ENCODE measurements at places on chromosomes 16 and 17.

DNA sequence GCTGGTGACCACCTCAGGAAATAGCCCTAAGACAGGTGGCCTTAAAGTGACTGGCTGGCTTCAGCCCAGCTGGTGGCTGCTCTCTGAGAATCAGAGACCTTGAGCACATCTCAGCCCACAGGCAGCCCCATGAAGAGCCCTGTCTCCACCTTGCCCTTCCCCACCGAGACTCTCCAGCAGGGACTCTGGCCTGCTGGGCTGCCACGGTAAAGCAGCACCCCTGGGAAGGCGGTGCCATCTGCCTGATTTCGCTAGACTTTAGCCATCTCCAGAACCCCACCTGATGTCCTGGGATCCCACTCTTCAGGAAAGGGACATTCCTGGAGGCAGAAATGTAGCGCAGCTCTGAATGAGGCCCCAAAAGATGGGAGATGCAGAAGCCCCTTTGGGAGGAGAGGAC, 45.2 kb upstream of the LGALS9 start:
- DNase-seq, result no peak

DNA sequence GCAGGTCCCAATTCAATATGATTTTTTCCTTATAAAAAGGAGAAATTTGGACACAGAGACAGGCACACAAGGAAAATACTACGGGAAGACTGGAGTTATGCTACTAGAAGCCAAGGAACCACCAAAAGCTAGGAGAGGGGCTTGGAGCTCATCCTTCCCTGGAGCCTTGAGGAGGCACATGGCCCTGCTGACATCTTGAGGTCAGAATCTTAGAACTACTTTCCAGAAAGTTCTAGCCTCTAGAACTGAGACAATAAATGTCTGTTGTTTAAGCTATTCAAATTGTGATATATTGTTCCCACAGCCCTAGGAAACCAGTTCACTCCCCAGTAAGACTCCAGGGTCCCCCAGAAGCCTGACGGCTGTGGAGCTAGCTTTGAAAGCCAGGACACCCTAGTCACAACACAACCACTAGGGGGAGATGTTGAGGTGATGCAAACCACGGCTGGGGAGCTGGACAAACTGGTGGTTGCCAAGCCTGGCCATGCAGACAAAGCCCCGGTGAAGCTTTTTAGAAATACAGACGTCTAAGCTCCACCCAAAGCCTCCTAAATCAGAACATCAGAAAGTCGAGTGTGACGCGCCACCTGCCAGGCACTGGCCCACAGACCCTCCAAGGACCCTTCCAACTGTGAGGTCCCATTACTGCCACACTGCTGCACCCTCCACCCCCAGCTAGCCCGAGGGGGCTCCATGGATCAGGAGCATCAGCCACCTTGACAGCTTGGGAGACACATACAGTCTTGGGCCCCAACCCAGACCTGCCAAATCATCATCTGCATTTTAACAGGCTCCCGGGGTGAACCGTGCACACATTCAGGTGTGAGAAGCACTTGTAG, 106.4 kb downstream of the SLC39A11 start:
- peak; percentile 12 for DNase-seq

- DNase-seq, result no peak
These were observed 7.3 kb downstream of the TRIM65 start for GRCh38 chr17:75889454-75889853.

DNA sequence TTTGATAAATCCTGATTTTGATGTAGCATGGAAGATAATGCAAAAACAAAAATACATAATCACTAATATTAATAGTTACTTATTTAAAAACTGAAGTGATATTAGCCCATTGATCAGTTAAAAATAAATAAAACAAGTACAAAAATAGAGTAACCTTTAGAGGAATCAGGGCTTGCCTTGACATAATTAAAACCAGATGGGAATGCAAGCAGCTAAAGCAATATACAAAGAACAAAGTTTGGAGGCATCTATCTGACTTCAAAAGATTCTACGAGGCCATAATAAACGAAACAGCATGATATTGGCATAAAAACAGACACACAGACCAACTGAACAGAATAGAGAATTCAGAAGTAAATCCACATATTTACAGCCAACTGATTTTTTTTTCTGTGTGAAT, 15.0 kb upstream of the HEATR3 start:
- no peak for DNase-seq

DNA sequence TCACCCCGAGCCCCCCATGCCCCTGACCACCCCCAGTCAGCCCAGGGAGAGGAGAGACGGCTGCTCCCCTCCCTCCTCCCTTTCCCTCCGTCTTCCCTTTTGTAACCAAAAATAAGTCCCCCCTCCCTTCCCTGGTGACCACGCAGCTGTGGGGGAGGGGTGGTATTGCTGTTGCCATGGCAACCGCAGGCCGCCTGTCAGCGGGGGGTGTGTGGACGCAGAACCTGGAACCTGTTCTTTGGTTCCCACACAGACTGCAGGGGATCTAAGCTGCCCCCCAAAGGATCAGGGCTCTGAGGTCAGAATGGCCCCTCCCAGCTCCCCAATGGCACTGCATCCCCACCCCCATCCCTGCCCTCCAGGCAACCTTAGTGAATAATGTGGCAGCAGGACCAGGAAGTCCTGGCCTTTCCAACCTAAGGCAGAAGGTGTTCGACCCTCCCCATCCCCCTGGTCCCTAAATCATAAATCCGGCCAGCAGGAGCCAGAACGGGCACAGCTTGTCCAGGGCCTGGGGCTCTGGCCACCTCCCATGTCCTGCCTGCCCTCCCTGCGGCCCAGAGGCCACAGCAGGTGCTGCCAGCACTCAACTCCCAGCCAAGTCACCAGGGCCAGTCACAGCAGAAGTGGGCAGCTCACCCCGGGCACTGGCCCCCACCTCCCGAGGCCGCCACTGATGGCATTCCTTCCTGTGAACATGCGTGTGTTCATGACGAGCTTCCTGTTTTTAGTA, 12.0 kb downstream of the CA4 start:
- DNase-seq, result no peak

DNA sequence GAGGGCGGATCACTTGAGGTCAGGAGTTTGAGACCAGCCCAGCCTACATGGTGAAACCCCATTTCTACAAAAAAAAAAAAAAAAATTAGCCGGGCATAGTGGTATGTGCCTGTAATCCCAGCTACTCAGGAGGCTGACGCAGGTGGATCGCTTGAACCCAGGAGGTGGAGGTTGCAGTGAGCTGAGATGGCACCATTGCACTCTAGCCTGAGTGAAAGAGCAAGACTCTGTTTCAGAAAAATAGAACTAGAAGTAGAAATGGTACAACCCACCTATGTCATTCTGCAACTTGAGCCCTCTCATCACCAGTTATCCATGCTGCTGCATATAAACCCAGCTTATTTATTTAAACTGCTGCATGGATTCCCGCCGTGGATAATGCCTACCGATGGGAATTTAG, 1.6 kb downstream of the SCNN1B start:
- DNase-seq, result no peak

DNA sequence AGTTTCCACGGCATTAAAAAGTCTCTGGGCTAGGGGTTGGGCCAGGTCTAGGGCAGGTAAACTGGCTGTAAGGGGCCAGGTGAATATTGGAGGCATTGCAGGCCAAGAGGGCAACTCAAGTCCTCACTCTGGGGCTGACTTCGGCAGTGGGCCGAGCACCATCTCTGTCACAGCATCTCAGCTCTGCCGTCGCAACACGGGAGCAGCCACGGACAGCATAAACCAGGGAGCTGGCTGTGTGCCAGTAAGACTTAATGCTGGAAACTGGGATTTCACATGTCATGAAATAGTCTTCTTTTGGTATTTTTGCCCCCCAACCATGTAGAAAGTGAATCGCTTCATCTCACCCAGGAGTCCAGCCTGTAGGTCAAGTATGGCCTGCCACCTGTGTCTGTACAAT, 12.6 kb upstream of the LGALS9 start:
- DNase-seq, result no peak

DNA sequence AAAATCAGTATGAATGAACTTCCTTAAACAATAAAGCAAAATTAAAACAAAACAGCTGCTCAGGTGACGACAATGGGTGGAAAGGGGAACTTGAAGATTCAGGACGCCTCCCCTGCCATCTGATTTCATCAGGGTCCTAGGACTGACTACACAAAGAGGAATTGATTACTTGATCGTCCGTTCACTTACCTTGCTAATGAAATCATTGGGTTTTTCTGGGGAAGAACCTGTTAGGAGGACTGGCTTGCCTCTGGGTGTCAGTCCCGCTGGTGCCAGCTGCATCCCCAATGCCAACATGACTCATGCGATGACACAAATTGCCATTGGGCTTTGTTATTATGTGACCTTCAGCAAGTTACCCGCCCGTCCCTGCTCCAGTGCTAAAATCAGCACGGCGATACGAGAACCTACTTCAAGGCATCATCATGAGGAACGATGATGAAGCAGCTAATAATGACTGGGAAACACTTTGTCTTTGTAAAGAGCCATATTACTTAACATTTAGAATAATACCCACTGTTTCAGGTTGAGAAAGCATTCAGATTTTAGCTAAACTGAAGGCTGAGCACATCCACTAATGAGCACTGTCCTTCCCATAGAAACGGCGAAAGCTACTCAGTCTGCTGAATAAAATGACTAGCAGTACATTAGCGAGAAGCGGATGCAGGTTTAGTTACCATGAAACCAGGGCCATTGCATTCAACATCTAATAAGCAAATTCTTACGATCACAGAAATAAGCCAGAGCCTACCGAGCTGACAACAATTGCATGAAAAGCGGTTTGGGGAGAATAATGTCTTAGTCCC, 139.4 kb downstream of the ZFHX3 start:
- DNase-seq, result no peak

DNA sequence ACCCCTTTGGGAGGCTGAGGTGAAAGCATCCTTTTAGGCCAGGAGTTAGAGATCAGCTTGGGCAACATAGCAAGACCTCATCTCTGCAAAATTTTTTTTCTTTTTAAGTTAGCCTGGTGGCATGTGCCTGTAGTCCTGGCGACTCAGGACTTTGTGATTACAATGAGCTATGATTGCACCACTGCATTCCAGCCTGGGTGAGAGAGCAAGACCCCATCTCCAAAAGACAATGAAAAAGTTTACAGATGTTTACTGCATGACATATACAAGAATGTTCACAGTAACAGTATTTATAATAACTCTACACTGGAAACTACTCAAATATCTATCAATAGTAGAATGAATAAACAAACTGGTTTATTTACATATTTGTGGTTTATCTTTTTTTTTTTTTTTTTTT, 33.1 kb upstream of the CCL22 start:
- no peak for DNase-seq

DNA sequence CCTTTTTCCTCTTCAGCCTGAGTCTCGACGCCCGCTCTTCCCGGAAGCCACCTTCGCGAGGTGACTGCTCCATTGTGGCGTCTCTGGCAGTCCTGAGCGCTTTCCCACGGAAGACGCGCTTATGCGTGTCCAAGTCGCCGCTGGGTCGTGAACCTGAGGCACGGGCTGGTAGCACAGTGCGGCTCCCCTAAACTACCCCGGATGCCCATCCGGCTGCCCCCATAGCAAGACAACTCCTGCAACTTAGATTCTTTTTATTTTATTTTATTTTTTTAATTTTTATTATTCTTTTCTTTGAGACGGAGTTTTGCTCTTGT, 2.1 kb upstream of the ESRP2 start:
- DNase-seq, result no peak

GRCh38 chr17:2043785-2044184, 2.0 kb downstream of the OVCA2 start:
- DNase-seq, result no peak

- DNase-seq, result no peak
These were observed 23.8 kb upstream of the SLC12A3 start for GRCh38 chr16:56841233-56841632.

- DNase-seq, result no peak
These were observed 175.7 kb upstream of the ZKSCAN2 start for GRCh38 chr16:25433388-25433787.

- DNase-seq, result no peak
These were observed 29.6 kb downstream of the HS3ST3B1 start for GRCh38 chr17:14330492-14330962.

DNA sequence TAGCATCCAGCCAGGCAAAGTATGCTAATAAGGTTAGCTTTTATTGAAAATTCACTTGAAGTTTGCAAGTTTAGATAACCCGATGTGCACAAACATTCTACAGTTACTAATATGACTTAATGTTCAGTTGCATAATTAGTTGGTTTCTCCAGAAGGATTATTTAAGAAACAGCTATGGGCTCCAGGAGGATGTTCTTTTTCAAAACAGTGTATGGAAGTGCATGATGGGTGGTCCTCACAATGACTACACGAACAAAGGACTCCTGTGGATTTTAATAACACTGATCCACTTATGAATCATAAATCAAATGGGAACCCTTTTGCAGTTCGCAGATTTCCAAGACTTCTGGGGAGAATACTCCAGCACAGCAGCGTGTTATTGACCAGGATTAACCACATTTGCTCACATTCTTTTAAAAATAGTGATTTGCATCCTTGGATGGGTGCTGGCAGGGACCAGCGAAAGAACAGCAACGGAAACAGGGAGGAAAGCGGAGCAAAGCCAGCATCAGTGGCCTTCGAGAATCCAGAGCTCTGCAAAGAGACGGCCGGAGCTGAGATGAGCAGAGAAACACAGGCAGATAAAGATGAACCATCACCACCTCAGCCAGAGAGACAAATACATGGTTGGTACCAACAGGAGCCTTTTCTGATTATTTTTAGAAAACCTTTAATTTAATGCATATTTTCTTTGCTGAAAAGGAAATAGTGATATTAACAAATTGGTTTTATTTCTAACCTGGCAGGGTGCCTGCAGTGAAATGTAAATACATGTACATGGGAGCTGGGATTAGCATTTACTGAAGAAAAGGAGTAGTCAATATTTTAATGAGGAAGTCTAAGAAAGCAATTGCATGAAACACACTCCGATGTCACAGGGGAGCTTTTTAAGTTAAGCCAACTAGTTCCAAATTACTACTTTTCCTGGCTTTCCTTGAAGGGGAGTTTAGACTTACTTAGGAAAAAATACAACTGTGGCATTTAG, 623.2 kb upstream of the ZFHX3 start:
- DNase-seq, result no peak

GRCh38 chr17:48960834-48961515, 7.4 kb downstream of the GIP start:
- no peak for DNase-seq

DNA sequence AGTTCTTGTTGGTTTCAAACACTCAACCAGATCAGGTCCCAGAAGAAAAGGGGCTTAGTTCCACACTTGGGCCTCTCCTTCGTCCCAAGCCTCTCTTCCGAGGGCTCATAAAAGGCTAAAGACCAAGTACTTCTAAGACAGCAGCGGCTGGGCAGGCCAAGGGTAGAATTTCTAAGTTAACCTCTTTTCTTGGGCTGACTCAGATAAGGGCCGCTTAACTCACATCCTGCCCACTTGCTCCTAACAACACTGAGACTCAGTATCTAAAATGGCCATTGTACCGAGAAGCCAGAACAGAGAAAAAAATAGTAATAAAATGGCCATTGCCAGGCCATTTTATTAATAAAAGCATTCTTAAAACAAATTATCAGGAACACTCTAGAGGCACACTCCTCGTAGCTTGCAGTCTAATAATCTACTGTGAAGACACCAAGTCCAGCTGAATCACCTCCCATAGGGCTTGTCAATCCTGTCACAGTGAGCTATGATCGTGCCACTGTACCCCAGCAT, 42.1 kb downstream of the RANBP10 start:
- no peak for DNase-seq

GRCh38 chr17:31807846-31808245, 51.2 kb downstream of the COPRS start:
- no peak for DNase-seq

GRCh38 chr16:75065149-75065505, 51.5 kb downstream of the LDHD start:
- no peak for DNase-seq

Measured in activated T-helper 1 cell treated with anti-CD3 and anti-CD28 coated beads, Interleukin-2, amount 50 U/mL, for 16 hours (primary cell).